ENCODE measurements at places on chromosomes 4 and X.

DNA sequence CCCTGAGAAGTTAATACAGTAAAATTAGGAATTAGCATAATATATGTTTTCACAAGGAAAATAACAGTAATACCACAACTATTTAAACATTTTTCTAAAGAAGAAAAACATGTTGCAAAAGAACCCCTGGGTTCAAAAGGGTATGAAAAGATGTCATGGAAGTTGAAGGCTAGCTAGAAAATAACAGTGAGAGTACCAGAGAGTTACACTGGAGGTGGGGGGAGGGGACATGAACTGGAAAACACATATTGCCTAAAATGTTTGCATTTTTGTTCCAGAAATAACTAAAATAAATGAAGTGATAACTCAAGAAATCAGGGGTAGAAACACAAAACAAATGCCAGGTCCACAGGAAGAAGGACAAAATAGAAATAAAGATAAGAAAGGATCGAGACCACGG lies 336.6 kb upstream of the MAD2L1 start:
- DNase-seq: no peak

- peak; percentile 15 for DNase-seq
Observed at GRCh38 chr4:166042510-166043055, 169.5 kb downstream of the TLL1 start.

DNA sequence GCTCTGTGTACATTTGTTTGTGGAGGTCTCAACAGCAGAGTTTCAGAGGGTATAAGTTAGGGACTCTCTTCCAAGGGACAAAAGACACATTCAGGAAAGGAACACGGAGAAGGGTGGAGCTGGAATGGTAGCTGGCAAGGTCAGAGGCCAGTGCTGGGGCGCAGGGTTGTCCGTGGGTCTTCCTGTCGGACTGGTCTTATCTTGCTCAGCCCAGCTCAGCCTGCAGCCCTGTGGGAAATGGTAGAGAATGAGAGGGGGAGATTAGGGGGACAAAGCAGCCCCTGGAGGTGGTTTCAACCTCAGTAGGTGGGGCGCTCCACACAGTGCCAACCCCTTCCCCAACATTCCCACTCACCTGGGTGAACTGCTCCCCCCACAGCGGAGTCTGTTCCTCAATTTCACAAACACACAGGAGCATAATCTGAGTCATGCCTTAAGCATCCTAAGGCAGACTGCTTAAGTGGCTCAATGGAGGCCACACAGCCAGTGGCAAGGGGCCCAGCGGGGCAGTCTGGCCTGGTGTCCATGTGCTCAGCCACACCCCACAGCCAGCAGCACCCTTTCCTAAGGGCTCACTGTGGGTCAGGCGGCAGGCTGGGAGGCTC lies 6.9 kb upstream of the HDAC6 start:
- peak; percentile 80 for DNase-seq

DNA sequence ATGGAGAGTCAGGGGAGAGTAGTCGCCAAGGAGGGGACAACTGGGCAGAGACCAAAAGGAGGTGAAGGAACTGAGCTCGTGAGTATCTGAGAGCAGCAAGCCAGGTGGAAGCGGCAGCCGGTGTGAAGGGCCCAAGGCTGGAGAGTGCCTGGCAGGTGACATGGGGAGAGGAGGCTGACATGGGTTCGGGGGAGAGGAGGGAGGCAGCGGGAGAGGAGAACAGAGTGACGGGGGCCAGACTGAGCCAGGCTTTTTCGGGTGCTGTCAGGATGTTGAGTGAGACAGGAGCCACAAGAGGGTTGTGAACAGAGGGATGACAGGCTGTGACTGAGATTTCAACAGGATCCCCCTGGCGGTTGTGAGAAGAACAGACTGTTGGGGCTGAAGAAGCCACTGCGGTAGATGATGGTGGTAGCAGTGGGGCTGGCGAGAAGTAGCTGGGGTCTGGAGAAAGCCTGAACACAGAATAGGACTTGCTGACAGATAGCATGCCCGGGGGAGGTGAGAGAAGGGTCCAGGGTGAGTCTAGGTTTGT lies 5.7 kb downstream of the ELK1 start:
- DNase-seq: no peak

GRCh38 chrX:39174772-39175417 lies 373.6 kb downstream of the MID1IP1 start:
- DNase-seq: no peak
